Fibroblast of lung (primary cell): ENCODE measurements at places on chromosomes 2 and 18. TPM values are rescaled to one million over a fixed set of nuclear protein-coding genes. Genes with fewer than 3 reads are reported as not detected.
A peak's percentile ranks its signal among the peaks of the same experiment; 100 is the strongest.

The CACNB4 gene
- 0.66 and 2.1 TPM in 2 replicates for total RNA-seq

The CIDEA gene
- 0.26 and 1.7 TPM in 2 replicates for total RNA-seq

GRCh38 chr2:216447293-216447692, 35.0 kb downstream of the SMARCAL1 start:
- DNase-seq, result no peak

The FHL2 gene
- 120 and 144 TPM in 2 replicates for total RNA-seq

GRCh38 chr2:237673130-237674001, 46.0 kb downstream of the LRRFIP1 start:
- peak; percentile 79 for DNase-seq

GRCh38 chr2:70454936-70455544, 98.6 kb downstream of the TGFA start:
- DNase-seq, result no peak

GRCh38 chr2:70173520-70173919, 17.3 kb downstream of the C2orf42 start:
- DNase-seq, result peak; percentile 33

DNA sequence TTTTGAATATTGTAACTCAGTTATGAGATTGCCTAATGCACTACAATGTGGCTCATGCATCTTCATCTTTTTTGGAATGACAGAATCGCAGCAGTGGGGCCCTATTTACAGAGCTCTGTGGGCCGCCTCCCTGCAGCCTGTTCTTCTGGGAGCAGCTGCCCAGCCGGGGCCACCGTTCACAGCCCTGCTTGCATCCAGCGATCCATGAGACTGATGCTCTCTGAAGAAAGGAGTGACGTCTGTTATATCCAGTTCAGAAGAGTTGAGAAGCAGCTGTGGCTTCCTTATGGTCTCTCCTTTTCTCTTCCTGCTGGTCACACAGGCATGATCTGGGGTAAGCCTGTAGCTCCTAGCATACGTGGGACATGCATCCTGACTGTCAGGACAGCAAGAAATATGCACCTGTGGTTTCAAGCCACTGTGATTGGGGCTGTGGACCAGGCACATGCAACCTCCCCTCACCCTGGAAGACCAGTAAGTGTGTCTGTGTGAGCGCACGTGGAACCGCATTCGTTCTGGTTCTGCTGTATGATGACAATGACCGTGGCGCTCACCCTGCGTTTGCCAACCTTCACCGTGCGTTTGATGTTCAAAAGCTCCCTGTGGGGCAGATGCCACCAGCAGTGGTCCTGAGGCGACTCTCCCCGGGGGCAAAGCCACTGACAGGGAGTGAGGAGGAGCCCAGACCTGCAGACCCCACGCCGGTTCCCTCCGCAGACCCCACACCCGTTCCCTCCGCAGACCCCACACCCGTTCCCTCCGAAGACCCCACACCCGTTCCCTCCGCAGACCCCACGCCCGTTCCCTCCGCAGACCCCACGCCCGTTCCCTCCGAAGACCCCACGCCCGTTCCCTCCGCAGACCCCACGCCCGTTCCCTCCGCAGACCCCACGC, 189.8 kb downstream of the TMEM18 start:
- no peak for DNase-seq

GRCh38 chr2:54360055-54360792, 95.9 kb upstream of the SPTBN1 start:
- peak; percentile 76 for DNase-seq

- DNase-seq, result peak; percentile 73
Measured at GRCh38 chr2:58448065-58448507, 207.0 kb upstream of the FANCL start.

GRCh38 chr2:108586631-108587030, 52.4 kb downstream of the LIMS1 start:
- DNase-seq, result no peak

DNA sequence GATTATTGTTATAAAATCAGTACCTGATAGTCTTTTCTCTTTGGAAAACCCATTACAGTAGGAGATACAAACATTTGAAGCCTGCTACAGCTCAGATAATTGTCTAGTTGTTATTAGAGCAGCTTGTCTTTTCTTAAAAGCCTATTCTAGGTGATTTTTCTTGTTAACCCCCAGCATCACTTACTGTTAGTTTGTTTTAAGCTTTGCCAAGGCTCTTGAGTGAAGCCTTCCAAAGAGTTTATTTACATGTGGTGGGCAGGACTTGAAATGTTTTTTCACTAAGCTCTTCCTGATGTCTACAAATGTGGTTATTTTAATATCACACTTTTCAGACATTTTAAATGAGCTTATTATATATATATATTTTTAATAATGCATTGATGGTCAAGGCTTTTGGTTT, 791.3 kb downstream of the PLCL1 start:
- no peak for DNase-seq

The TDRD15 gene
- not detected in 2 replicates for total RNA-seq

The UGT1A7 gene
- not detected in 2 replicates for total RNA-seq
